ENCODE measurements at places on chromosomes 16 and 17. TPM values are rescaled to one million over a fixed set of nuclear protein-coding genes. Genes with fewer than 3 reads are reported as not detected.

The ZNF213 gene
- 18.4 TPM for total RNA-seq

The MGAT5B gene
- 0.69 TPM for total RNA-seq

The ADAM11 gene
- total RNA-seq = 2.8 TPM

DNA sequence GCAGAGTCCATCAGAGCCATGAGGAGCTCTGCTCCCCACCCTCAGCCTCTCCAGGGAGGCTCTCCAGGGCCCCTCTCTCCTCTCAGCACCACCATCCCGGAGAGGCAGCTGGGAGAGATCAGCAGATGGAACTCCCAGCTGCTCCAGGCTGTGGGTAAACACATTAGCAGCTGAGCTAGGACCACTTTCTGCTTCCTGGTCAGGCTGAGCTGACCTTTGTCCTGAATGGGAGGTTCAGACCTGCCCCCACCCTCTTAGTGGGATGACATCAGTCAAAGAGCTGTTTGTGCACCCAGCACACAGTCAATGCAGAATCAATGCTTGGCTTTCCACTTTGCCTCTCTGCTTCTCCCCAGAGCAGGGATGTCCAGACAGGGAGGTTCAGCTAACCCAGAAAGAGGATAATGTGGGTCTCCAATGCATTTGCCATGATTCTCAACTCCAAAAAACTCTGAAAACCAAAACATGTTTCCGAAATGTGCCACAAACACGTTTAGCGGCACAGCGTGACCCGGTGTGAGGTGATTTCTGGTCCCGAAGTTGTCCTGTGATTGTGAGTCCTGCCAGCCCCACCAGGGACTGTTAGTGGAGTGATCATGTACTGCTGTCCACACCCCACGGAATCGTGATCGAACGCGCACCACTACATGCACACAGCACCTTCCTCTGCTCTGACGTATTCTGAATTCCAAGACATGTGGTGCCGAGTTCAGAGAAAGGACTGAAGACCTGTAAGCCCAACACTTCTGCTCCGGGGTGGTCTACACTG, 6.7 kb downstream of the GPR142 start:
- DNase-seq = peak; percentile 82

The CDH5 gene
- total RNA-seq = 23.0 TPM

DNA sequence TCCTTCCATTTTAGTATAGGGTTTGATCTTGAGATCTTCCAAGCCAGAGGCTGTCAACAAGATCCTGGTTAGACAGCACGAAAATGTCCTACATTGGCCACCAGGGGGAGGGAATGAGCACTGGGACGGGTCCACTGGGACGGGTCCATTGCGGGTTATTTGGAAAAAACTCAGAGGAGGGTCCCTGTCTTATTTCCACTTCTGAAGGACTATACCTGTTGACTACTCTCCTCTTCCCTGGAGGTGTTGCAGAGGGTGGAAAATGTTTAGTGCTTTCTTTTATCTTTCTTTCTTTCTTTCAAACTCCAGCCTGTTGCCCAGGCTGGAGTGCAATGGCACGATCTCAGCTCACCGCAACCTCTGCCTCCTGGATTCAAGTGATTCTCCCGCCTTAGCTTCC, 2.5 kb downstream of the TTLL6 start:
- DNase-seq = peak; percentile 35

- peak; percentile 74 for DNase-seq
These were observed 45.0 kb downstream of the B9D1 start for GRCh38 chr17:19317359-19318095.

GRCh38 chr16:30998852-30999761, 11.3 kb downstream of the STX1B start:
- DNase-seq = no peak

GRCh38 chr16:57774705-57775285, 27.5 kb downstream of the KIFC3 start:
- no peak for DNase-seq

DNA sequence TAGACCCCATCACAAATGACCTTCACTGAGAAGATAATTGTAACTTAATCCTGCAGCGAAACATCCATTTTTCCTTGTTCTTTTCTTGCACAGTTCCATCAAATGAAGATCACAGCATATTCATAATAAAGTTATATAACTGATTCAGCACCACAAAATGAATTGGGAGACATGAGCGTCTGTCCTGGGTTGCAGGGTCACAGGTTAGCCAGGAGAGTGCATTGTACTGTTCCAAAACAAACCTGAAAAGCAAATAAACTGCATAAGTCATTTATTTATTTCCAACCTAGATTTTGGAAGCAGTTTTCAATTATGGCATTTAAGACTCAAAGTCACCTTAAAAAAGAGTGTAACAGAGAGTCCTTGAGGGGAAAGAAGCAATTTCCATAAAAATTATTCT, 18.6 kb upstream of the INTS2 start:
- DNase-seq = no peak

GRCh38 chr17:83086199-83086880, 6.9 kb downstream of the METRNL start:
- DNase-seq = no peak

- peak; percentile 55 for DNase-seq
These were observed 112.4 kb downstream of the SPECC1 start for GRCh38 chr17:20121359-20122253.
